ENCODE measurements at places on chromosomes 16 and 17. TPM values are rescaled to one million over a fixed set of nuclear protein-coding genes. Genes with fewer than 3 reads are reported as not detected.
A peak's percentile ranks its signal among the peaks of the same experiment; 100 is the strongest.

Gene VMO1
- not detected for total RNA-seq

Gene TBC1D3H
- total RNA-seq, result not detected

DNA sequence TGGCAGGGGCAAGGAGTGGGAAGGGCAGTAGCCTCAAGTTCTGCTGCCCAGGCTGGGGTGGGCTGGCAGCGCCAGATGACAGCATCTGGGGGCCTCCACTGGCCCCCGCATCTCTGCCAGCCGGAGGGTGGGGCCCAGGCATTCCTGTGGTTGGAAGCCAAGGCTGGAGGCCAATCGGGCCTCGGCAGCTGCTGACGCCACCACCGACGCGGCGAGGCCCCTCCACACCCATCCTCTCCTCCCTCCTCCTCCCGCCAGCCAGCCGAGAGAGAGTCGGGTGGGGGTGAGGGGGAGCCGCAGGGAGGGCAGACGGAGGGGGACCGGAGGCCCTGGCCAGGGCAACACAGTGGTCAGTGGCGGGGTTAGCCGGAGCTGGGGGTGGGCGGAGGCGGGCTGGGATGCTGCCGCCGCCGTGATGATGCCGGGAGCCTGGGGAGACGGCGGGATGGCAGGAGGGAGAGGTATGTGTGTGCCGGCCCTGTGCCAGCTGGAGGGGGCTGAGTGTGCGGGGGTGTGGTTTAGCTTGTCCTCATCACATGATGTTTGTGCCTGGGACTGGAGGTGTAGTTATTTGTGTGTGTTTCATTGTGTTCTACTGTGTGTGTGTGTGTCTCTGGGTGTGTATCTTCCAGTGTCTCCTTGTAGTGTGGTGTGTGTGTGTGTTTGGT is 36.6 kb downstream of the ARHGAP23 start:
- peak; percentile 89 for DNase-seq

DNA sequence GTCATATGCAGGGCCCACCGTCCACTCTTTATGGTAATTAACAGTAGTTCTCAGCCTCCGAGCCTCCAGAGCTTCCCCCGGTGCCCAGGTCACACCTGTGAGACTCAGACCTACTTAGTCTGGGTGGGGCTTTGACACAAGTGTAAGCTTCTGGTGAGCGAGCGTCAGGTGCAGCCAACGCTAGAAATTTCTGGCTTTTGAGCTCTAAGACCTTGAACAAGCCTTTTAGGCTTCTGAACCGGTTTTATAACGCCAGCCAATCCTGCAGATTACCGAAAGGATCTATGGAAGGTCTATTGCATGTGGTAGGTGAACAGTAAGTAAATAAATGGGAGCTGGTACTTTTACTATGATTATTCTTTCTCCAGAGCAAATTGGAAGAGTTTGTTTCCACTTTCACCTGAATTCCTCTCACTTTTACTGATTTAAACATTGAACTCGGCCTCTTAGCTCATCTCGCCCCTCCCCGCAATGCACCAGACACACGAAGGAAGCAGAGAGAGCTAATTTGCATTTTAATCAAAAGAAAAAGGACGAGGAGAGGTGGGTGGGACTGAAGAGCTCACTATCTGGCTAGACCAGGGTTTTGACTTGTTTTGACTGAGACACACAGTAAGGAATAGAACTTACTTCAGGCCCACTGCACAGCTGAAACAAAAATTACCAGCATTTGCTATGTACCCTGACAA is 47.1 kb downstream of the ABAT start:
- no peak for DNase-seq

DNA sequence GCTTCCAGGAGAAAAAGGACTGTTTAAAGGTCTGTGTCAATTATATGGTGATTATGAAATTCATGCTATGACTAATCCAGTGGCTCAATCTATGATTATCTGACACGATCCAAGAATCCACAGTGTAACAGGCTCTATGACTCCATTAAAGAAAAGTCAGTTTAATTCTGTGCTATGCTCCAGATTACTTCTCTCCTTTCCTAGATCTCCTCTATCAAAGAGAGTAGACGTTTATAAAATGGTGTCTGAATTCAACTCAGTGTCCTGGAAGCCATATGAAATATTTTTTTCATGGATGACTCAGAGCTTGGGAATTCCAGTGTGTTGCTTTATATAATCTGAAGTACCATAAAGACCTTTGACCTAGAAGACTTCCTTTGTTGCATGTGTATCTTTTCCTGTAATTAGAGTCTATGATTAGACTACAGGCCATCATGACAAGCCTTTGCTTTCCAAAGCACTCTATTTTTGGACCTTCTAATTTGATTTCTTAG is 27.0 kb upstream of the NF1 start:
- peak; percentile 95 for DNase-seq

DNA sequence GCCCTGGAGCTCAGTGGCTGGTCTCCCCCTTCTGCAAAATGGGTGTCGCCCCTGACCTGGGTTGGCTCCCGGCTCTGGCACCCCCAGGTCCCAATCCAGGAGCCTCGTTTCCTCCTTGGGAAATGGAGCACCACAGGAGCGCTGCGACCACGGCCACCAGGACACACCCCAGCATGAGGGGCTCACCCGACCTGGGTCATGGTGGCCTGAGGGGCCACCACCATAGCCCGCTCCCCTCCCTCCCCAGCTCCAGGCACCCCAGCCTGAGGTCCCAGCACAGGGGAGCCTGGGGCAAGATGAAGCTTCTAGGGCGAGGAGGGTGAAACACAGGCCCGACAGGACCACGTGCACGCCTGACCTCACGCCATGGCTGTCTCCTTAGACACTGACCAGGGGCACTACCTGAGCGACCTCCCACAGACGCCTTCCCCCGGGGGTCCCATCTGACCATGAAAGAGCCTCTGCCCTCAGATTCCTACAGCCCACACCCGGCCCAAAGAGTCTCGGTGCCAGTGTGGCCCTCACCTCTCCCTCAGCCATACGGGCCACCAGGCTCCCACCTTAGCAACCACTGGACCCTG is 11.8 kb downstream of the BCAR1 start:
- no peak for DNase-seq

DNA sequence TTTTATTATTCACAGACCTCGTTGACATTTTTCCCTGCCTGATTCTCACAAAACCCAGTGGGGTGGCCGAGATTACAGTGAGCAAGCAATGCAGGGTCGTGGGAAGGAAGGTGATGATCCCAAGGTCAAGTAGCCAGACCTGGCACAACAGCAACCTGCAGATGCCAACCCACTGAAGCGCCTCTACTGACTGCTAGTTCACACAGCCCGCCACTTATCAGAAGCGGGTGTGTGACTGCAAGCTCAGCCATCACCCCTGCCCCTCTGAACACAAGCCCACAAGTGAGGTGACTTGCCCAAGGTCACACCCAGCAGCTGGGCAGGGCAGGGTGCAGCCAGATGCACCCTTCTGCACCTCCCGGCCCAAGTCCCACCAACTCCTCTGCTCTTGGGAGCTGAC is 7.1 kb downstream of the TFAP4 start:
- no peak for DNase-seq

DNA sequence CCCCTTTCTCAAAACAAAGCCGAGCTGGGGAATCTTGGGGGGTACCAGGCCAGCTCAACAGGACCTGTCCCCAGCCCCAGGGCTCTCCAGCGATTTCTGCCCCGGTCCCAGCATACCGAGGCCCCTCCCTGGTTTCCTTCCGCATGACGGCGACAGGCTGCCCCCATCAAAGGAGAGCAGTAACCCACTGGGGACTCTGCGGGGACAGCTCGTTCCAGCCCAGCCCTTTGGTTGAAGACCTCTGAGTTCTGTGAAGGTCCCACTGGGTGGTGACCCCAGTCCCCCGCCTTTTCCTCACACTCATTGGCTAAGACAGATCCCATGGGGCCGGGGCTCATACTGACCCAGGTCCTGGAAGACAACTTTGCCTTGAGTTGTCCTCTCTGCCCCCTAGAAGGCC is 4.1 kb downstream of the SMTNL2 start:
- no peak for DNase-seq

Gene P2RX5
- total RNA-seq, result 15.9 TPM

Gene UNC45B
- not detected for total RNA-seq

DNA sequence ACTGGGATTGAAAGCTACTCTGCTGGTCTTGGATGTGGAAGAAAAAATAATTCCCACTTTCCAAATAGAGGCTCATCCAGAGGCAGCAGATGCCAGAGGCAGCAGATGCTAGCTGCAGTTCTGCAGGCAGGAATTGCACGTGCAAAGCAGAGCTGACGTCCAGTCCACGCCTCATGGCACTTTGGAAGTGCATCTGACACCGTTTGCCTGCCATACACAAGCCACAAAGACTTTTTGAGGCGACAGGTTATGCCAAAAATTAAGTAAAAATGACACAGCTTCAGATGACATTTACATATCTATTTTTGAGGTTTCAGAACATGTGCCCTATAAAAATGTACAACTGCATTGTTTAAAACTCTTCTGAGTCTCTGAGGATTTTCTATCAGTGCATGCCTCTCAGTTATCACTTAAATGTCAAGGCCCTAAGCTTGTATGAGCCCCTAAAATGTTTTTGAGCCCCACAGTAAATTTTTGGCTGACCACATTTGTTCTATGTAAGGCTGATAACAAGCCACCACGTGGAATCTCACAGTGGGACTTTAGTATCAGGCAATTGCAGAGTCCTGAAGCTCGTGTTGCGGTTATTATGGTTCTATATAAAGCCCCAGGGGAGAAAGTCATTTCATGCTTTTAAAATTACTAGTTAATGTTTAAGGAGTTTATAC is 239.2 kb downstream of the PRKCA start:
- DNase-seq, result no peak

Gene NGFR
- 6.3 TPM for total RNA-seq

GRCh38 chr16:55513616-55514015 is 4.7 kb downstream of the LPCAT2 start:
- DNase-seq, result no peak

DNA sequence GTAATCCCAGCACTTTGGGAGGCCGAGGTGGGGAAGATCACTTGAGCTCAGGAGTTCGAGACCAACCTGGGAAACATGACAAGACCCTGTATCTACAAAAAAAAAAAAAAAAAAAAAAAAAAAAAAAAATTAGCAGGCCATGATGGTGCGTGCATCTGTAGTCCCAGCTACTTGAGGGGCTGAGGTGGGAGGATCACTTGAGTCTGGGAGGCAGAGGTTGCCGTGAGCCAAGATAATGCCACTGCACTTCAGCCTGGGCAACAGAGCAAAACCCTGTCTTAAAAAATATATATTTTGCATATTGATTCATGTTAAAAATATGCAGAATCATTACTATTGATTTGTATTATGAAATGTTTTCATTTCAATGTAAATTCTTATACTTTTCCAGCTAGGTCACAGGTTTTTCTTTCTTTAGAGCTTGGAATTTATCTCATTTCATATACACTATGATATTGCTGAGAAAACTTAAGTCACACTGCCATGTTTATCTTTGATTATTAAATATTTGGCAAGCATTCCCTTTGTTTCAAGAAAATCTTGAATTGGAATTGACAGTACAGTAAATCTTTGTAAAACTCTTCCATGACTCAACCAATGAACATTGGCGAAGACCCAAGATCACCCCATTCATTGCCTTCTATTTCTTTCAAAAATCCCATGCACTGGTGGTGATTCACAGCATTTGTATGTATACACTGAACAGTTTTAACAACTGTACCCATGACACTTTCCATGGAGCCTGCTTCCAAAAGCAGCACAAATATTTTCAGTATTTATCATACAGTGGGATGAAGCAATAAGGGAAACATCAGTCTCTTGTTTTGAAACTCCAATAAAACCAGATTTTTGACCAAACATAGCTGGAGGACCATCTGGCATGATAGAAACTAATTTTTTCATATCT is 83.5 kb upstream of the TNRC6A start:
- peak; percentile 99 for DNase-seq

DNA sequence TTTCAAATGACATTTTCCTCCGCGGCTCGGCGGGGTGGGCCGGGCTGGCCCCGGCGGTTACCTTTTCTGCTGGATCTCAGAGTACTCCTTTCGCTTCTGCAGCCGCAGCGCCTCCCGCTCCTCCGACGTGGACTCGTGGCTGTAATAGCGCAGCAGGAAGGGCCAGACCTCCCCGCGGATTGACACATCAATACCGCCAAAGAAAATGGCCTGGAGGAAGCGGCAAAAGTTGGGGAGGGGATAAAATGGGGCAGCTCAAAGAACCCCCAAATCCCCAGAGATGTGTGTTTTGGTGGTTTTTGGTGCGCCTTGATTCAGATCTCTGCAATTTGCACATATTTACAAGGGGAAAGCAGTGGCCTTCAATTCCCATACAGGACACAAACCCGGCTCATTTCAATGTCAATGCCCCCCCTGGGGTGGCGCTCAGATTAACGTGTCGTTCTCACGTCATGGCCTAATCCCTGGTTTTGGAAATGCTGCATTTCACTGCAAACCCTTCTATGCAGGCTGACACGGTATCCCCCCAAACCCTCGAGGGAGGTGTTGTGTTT is 85.9 kb downstream of the TBC1D16 start:
- DNase-seq, result no peak

- DNase-seq, result no peak
These were observed 610 bp downstream of the RFNG start for GRCh38 chr17:82050761-82051641.

- DNase-seq, result peak; percentile 63
These were observed 11.5 kb upstream of the PITPNA start for GRCh38 chr17:1573932-1574696.

- no peak for DNase-seq
These were observed 105.9 kb downstream of the IRX3 start for GRCh38 chr16:54180421-54181359.

- DNase-seq, result no peak
These were observed 5.3 kb upstream of the HSD11B2 start for GRCh38 chr16:67425580-67425979.

DNA sequence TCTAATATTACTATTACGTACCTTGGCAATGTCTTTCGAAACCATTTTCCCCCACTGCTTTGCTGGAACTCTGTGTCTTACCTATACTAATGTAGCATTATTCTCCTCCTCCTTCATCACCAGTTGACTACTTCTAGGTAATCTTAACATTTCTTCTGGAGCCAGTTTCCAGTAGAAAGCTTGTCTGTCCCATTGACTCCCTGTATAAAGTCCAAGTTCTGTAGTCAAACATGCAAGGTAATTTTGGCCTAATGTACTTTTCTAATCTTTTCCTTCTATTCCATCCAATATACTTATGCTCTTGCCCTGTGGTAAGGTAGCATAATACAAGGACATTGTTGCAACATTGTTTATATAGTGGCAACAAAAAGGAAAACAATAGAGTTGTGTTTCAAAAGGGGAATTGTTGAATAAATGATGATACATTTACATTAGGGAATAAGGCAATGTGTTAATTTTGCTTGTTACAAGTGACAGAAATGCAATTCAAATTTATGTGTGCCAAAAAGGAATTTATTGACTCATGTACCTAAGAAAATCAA is 27.9 kb downstream of the OMG start:
- no peak for DNase-seq

Data from HT1080 (cell line).